Skeletal muscle cell (primary cell): ENCODE measurements at places on chromosomes 4 and X.

DNA sequence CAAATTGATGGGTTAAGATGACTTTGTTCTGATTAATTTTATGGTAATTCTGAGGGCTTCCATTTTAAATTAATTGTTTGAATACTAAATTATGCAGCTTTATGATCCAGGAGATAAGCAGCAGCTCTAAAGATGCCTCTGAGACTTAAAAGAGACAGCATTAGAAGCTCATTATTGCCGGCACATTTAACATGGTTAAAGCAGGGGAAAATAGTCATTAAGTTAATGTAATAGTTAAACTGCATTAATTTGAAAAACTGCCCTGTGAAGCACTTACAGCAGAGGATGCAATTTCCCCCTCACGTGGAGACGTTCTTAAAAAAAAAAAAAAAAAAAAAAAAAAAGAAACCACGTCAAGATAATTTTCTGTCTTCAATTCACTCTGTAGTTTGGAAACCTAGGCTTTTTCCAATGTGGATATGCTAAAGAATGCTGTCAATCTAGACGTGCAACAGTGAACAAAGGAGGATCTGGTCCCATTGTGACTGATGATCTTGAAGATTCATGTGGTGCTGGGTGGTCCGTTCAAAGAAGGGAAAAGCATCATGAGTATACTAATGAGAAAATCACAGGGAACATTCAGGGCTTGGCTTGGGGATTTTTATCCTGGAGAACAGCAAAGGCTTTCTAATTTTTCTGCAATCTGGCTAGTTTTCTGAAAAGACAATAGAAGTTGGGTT, 440.6 kb upstream of the HS3ST1 start:
- DNase-seq: no peak

DNA sequence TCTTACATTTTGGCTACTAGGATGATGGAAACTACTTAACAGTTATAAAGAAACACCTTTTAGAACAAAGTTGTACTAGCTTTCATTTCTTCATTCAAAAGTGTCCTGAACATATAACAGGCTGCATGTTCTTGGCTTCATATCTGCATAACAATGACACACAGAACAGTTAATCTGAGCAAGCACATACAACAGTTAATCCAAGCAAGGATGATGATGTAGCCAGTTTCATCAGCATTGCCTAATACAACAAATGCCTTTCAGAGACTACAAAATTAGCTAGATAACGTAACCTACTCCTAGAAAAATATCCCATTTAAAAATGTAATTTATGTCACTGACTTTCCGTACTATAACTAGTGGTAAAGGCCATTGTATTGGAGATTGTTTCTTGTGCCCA, 182.1 kb downstream of the SCFD2 start:
- DNase-seq: no peak

DNA sequence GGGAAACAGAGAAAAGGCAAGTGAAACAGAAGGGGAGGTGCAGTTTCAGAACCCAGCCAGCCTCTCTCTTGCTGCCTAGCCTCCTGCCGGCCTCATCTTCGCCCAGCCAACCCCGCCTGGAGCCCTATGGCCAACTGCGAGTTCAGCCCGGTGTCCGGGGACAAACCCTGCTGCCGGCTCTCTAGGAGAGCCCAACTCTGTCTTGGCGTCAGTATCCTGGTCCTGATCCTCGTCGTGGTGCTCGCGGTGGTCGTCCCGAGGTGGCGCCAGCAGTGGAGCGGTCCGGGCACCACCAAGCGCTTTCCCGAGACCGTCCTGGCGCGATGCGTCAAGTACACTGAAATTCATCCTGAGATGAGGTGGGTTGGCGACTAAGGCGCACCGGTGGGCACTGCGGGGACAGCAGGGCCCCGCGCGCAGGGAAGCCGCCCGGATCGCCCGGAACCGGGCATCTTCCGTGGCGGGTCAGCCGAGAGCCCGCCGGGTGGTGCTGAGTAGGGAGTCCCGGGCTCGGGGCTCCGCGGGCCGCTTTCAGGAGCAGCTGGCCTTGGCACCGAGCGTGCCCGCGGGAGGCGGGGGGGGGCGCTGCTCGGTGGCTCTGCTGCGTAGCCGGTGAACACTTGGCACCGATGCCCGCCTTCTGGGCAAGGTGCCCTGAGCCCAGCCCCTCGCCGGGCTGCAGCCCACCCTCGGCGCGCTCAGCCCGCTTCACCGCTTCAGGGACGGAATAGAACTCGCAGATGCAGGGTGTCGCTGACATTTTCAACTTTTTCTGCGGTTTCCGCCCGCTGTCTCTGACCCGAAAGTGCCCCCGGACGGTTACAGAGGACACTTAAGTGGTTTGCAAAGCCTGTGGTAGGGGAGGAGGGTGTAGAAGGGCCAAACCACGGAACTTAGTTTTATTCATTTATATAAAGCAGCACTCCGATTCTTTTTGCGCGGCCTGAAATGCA, at the start of gene CD38:
CD38 (plus strand) TSS at position 40 of the 953 bp plus-strand sequence; CDS start at position 127, 87 bp downstream.
- no peak for DNase-seq

- no peak for DNase-seq
These were observed 57.6 kb upstream of the RBPJ start for GRCh38 chr4:26263165-26263564.

DNA sequence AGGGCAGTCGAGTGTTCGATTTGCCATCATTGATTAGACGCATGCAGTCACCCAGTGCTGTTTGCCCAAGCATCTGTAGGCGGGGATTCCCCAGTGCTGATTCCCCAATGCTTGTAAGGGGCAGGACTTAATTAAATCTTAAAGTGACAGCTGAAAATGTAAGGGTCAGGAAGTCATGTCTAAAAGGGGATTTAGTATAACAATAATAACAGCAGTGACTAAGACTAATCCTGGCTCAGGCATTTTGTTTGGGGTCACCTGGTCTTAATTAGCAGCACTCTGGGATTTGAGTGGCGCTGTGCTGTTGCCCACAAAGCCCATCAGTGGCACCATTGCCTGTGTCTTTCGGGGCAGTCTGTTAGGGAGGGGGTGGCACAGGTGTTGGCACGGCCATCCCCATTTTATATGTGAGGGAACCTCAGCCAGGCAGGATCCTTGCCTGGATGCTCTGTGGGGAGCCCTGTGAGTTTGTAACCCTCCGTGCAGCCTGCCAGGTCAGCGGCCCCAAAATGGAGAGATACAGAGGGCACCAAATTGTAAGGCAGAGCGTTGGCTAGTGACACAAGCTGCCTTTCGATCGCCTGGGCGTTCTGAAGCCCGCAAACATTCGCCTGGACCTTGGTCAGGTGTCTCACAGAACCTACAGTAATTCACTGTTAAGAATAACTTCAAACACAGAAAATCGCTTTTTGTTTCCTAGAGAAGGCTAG, 146.7 kb downstream of the TBL1X start:
- no peak for DNase-seq

GRCh38 chr4:71648448-71648847, 135.4 kb downstream of the GC start:
- no peak for DNase-seq

- peak; percentile 55 for DNase-seq
These were observed 645.4 kb upstream of the TENM3 start for GRCh38 chr4:181597766-181598165.

GRCh38 chr4:2702770-2703169, 53.4 kb downstream of the TNIP2 start:
- no peak for DNase-seq
